Amniotic stem cell (primary cell): ENCODE measurements at places on chromosomes 13 and 19.

DNA sequence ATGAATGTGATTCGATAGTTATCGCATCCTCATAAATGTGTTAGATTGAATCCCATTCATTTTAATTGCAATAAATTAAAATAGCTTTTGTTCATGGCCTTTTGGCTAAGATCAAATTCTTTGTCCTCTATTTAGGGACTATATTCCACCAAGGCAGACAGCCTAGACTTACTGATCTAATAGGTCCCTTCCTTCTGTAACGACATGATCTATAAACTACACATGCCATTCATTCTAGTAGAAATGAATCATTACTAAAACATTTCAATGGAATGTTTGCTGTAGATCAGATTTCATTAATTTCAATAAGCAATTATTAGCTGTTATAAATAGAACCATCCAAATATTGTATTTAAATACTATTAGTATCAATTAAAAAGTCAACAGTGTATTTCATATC lies 526.6 kb upstream of the KLHL1 start:
- DNase-seq: no peak

DNA sequence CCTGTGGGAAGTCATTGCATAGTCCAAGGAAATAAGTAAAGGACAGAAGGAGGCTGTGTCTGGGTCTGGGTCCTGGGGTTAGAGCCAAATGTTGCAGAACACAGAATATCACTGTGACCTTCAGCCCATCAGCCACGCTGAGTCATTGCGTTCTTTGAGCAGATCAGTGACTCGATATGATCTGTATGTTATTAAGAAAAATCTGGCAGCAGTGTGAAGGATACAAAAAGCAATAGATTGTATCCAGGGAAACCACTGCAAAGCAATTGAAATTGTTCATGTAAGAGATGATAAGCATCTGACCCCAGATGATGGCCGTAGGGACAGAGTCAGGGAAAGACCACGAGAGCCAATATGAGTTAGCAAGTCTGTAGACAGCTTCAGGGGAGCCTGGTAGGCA lies 1575.1 kb upstream of the SLC10A2 start:
- no peak for DNase-seq

DNA sequence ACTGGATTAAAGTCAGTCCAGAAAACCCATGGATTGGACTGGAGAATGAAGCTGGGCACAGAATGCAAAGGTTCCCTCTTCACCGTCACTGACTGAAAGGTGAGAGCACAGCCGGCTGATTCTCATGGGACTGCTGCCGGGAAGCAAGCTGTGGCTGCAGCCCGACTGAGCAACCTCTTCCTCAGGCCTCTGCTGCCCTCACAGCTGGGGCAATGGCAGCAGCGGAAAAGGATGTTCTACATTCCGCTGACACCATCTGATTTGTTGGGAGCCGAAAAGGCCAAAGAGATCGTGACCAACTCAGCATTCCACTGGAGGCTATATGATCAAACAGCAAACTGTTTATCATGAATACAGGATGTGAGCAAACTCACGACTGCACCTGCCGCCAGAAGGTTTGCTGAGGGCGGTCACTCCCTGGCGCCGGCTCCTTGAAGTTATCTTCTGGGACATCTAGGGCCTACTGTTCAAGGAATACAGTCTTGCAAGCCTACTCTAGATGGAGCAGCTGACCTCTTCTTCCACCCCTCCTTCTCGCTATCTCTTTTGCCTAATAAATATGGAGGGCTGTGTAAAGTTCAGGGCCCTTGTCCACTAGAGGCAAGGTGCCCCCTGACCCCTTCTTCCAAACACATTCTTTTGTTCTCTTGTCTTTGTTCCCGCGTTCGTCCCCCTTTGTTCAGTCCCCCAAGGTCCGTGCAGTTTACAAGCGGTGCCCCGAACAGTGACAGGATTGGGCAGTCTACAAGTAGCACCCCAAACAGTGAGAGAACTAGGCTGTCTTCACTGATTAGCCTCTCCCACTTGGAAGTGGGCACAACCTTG lies 19.6 kb upstream of the SIGLEC6 start:
- no peak for DNase-seq

- DNase-seq: peak; percentile 33
Measured at GRCh38 chr13:45393941-45394570, 24.1 kb downstream of the SLC25A30 start.

DNA sequence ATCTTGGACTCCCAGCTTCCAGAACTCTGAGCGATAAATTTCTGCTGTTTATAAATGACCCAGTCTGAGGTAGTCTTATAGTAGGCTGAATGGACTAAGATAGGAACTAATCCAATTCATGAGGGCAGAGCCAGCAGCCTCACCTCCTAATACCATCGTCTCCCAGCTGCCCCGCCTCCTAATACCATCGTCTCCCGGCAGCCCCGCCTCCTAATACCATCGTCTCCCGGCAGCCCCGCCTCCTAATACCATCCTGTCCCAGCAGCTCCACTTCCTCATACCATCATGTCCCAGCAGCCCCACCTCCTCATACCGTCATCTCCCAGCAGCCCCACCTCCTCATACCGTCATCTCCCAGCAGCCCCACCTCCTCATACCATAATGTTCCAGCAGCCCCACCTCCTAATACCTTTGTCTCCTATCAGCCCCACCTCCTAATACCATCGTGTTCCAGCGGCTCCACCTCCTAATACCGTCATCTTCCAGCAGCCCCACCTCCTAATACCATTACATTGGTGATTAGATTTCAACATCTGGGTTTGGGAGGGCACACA lies 2.4 kb upstream of the ARGLU1 start:
- no peak for DNase-seq

GRCh38 chr13:108127406-108127805 lies 87.9 kb downstream of the LIG4 start:
- DNase-seq: no peak

DNA sequence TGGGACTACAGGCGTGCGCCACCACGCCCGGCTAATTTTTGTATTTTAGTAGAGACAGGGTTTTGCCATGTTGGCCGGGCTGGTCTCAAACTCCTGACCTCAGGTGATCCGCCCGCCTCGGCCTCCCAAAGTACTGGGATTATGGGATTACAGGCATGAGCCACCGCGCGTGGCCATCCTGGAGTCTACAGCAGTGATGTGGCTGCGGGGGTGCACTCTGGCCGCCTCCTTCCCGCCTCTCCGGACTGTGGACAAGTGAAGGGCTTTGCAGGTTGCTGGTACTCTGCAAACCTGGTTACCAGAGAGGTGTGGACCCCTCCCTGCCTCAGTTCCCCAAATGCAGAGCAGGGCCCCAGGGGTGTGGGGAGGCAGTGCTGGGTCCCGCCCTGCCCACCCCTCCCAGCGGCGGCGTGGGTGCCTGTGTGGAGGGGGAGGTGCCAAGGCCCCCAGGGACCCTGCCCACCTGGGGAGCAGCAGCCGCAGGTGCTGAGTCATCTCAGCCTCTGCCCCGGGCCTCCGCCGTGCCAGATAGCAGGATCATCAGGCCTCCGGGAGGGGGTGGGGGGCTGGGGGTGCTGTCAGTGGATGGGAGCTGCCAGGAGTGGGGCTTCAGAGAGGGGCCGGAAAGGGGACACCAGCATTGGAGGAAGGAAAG lies 23.1 kb downstream of the ARID3A start:
- DNase-seq: no peak

GRCh38 chr13:28128926-28129325 lies 9.4 kb upstream of the PAN3 start:
- DNase-seq: no peak

GRCh38 chr13:67147342-67148133 lies 82.6 kb downstream of the PCDH9 start:
- DNase-seq: no peak

DNA sequence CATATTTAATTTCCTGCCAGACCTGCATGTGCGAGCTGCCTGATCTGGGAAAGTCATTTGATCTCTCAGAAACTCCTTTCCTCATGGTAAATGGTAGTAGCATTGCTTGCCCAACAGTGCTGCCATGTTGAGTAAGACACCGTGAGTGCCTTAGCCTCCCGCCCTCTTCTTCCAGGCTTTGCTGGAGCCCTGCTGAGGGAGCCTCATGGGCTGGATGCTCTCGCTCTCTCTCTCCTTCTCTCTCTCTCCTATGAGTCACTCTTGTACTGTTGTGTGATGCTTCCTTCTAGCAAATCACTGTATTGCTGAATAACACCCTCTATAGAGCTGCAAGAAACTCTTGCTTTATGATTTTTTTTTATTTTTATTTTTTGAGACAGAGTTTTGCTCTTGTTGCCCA lies 365.5 kb downstream of the UQCRFS1 start:
- no peak for DNase-seq
